ENCODE measurements at places on chromosomes 6 and 20. TPM values are rescaled to one million over a fixed set of nuclear protein-coding genes. Genes with fewer than 3 reads are reported as not detected.

GRCh38 chr6:135372758-135373157 lies 124.8 kb downstream of the AHI1 start:
- H3K4me3 ChIP-seq: no peak overlapping the region
- H3K27me3 ChIP-seq: no peaks in the 10 kb centered on the region
- no peak for DNase-seq
- H3K27ac ChIP-seq: no peak overlapping the region
- no peaks in the 10 kb centered on the region for H3K36me3 ChIP-seq
- H3K4me1 ChIP-seq: no peaks in the 10 kb centered on the region

- no peaks in the 10 kb centered on the region for H3K4me1 ChIP-seq
- no peaks in the 10 kb centered on the region for H3K27me3 ChIP-seq
- no peak overlapping the region for H3K4me3 ChIP-seq
- no peaks in the 10 kb centered on the region for H3K36me3 ChIP-seq
- no peak for DNase-seq
- H3K27ac ChIP-seq: no peak overlapping the region
Observed at GRCh38 chr6:46575530-46575929, 77.1 kb downstream of the CYP39A1 start.

DNA sequence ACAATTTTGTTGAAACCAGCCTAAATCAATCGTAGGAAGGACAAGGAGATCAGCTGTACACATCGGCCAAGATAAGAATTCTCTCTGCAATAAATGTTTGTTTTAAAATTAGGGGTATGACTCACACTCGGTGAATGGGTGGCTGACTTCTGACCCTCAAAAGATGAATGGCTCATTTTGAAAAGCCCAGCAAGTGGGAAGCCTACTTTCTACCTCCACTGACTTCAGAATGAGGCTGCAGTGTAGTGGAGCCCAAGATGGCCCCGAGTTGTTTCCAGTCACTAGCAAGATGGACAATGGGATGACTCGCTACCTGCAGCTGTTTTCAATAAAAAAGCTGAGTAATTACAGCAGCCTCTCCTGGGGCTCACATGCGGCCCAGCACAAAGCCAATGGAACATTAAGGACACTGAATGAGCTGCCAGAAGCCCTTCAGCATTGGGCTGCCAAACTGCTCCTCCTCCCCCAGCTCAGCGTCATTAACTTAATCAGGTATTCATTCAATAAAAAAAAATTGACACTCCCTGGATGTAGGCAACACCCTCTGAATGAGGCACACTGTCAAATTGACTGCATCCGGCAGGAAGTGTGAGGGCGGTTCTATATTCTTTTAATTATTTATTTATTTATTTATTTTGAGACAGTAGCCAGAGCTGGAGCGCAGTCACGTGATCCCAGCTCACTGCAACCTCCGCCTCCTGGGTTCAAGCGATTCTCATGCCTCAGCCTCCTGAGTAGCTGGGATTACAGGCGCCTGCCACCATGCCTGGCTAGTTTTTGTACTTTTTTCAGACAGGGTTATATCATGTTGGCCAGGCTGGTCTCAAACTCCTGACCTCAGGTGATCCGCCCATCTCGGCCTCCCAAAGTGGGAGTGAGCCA lies 107.3 kb downstream of the GMPR start:
- no peaks in the 10 kb centered on the region for H3K27me3 ChIP-seq
- no peak overlapping the region for H3K4me3 ChIP-seq
- no peaks in the 10 kb centered on the region for H3K36me3 ChIP-seq
- H3K27ac ChIP-seq: peak overlapping the region; percentile 29
- peaks cover 23% of the 10 kb centered on the region for H3K4me1 ChIP-seq

DNA sequence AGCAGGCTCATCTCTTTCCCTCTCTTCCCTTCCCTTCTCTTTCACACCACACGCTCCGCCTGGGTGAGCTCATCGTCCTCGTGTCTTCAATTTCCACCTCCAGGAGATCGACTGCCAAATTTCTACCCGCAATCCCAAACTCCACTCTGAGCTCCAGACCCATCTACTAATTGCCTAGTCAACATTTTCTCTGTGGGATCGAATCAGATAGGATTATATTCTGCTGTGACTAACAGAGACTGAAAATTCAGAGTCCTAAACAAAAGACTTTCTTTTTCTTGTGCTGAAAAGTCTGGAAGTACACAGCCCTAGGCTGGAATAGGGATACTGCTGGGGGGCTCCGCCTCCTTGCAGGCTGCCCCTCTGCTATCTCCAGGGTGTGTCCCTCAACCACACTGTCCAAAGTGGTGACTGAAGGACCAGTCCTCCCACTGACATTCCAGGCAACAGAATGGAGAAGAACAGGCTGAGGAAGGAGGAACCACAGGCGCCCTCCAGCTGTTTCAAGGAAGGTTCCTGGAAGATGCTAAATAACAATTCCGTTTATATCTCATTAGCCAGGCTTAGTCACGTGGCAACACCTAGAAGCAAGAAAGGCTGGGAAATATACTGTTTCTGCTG lies 5.0 kb upstream of the HSPA12B start:
- no peak for DNase-seq
- no peaks in the 10 kb centered on the region for H3K36me3 ChIP-seq
- no peak overlapping the region for H3K4me3 ChIP-seq
- H3K27ac ChIP-seq: peak overlapping the region; percentile 29
- peaks cover 8% of the 10 kb centered on the region for H3K27me3 ChIP-seq

- DNase-seq: no peak
- no peaks in the 10 kb centered on the region for H3K27me3 ChIP-seq
- no peak overlapping the region for H3K27ac ChIP-seq
- no peaks in the 10 kb centered on the region for H3K4me1 ChIP-seq
- H3K36me3 ChIP-seq: no peaks in the 10 kb centered on the region
Observed at GRCh38 chr20:59259946-59260345, 40.5 kb upstream of the EDN3 start.

GRCh38 chr6:111753573-111753972 lies 119.7 kb downstream of the FYN start:
- H3K36me3 ChIP-seq: no peaks in the 10 kb centered on the region
- no peak overlapping the region for H3K27ac ChIP-seq
- peaks cover 36% of the 10 kb centered on the region for H3K4me1 ChIP-seq
- H3K27me3 ChIP-seq: no peaks in the 10 kb centered on the region
- H3K4me3 ChIP-seq: no peak overlapping the region
- DNase-seq: no peak

- no peak overlapping the region for H3K4me3 ChIP-seq
- no peaks in the 10 kb centered on the region for H3K4me1 ChIP-seq
- peaks cover 11% of the 10 kb centered on the region for H3K27me3 ChIP-seq
- no peak overlapping the region for H3K27ac ChIP-seq
- H3K36me3 ChIP-seq: no peaks in the 10 kb centered on the region
- DNase-seq: no peak
Observed at GRCh38 chr20:38700141-38700540, 24.1 kb upstream of the SLC32A1 start.

DNA sequence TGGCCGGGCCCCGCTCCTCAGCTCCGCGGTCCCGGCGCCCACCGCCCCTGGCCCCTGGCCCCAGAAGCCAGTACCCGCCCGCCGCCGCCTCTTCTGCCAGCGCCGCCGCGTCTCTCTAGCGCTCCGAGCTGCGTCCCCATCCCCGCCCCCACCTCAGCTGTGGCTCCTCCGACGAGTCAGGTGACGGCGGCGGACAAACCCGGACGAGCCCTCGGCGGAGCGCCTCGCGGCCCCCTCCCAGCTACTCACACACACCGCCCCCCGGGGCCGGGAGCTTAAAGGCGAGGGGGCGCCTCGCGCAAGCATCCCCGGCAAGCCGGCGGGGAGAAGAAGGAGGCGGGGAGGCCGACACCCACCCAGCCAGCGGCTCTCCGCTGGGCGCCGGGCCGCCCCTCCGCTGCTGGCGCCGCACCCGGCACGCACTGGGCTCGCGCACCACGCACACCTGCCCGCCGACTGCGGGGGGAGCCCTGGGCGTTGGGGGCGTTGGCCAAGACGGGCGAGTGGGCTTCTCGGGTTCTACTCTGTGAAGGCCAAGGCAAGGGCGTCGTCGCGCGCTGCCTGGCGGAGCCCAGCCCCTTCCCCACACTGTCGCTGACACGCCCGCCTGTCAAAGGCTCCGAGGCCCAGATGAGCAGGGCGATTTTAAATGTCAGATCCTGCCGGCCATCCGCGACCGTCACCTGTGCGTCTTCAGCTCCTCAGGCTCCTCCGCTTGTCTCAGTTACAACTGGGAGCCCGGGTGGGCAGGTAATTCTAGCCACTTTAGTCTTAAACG lies at the start of gene SNAP91:
SNAP91 (minus strand) TSS at position 132 of the 778 bp plus-strand sequence. CDS start 1,174 bp downstream, outside the sequence.
- no peak for DNase-seq
- no peaks in the 10 kb centered on the region for H3K36me3 ChIP-seq
- no peaks in the 10 kb centered on the region for H3K4me1 ChIP-seq
- H3K27me3 ChIP-seq: peaks cover 40% of the 10 kb centered on the region
- no peak within 1 kb of the TSS for H3K27ac ChIP-seq
- H3K4me3 ChIP-seq: peak within 1 kb of the TSS; percentile 50

DNA sequence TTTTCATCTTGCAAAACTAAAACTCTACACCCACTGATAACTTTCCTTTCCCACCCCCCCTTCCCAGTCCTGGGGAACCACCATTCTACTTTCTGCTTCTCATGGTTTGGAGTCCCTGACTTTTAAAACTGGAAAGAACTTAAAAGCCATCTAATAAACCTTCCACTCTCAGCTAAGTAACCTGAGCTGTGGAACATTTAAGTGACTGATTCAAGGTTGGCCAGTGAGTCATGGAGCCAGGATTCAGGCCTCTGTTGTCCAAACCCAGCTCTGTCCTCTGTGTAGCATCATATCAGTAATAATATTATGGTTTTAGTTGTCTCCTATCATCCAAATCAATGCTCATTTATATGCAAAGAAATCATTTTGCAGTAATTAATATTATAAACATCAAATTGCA lies 176.0 kb upstream of the NT5E start:
- no peak for DNase-seq
- no peak overlapping the region for H3K27ac ChIP-seq
- no peaks in the 10 kb centered on the region for H3K36me3 ChIP-seq
- H3K4me3 ChIP-seq: no peak overlapping the region

GRCh38 chr6:33433001-33433543 lies 13.2 kb downstream of the SYNGAP1 start:
- H3K4me1 ChIP-seq: peaks cover 14% of the 10 kb centered on the region
- DNase-seq: no peak
- H3K27me3 ChIP-seq: no peaks in the 10 kb centered on the region

DNA sequence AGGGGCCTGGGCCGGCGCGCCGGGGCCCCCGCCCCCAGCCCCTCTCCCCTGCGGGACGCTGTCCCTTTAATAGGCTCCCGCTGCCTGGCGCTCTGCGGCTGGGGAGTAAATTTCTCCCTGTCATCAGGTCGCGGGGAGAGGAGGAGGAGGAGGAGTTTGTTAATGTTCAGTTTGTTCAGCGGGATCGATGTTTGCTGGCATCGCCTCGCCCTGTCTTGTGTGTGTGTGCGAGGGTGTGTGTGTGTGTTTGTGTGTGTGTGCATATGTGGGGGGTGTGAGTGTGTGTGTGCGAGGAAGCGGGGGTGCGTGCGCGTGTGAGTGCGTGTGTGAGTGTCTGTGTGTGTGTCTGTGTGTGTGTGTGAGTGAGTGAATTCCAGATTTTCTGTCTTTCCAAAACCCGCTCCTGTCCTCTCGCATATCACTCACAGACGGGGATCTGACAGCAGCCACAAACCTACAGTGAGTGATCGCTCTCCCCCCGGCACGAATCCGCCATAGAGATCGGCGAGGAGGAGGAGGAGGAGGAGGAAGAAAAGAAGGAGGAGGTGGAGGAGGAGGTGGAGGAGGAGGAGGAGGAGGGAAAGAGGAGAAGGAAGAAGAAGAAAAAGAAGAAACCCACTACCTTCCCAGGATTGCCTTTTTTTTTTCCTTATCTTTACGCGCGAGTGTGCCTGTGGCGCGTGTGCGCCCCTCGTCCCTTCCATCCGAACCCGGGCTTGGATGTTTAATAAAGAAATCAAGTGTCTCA lies at the start of gene TSHZ2:
TSHZ2 (plus strand) TSS at position 169 of the 748 bp plus-strand sequence. CDS start 936 bp downstream, outside the sequence.
- peak; percentile 40 for DNase-seq
- H3K36me3 ChIP-seq: no peaks in the 10 kb centered on the region
- H3K27ac ChIP-seq: peak within 1 kb of the TSS; percentile 59
- no peaks in the 10 kb centered on the region for H3K27me3 ChIP-seq
- H3K4me1 ChIP-seq: no peaks in the 10 kb centered on the region

GRCh38 chr6:2132416-2132815 lies 113.0 kb downstream of the GMDS start:
- no peaks in the 10 kb centered on the region for H3K36me3 ChIP-seq
- no peak for DNase-seq
- no peaks in the 10 kb centered on the region for H3K4me1 ChIP-seq
- no peak overlapping the region for H3K4me3 ChIP-seq
- H3K27me3 ChIP-seq: no peaks in the 10 kb centered on the region
- H3K27ac ChIP-seq: no peak overlapping the region

- no peak overlapping the region for H3K4me3 ChIP-seq
- H3K27ac ChIP-seq: no peak overlapping the region
- no peak for DNase-seq
- no peaks in the 10 kb centered on the region for H3K27me3 ChIP-seq
- no peaks in the 10 kb centered on the region for H3K4me1 ChIP-seq
Observed at GRCh38 chr6:8888468-8888867, 453.1 kb upstream of the SLC35B3 start.

GRCh38 chr20:63074631-63075030 lies 67.9 kb upstream of the BHLHE23 start:
- DNase-seq: no peak
- no peaks in the 10 kb centered on the region for H3K4me1 ChIP-seq
- H3K36me3 ChIP-seq: no peaks in the 10 kb centered on the region
- no peak overlapping the region for H3K27ac ChIP-seq
- H3K27me3 ChIP-seq: peaks cover 74% of the 10 kb centered on the region
- no peak overlapping the region for H3K4me3 ChIP-seq

The FOXS1 gene
- total RNA-seq: not detected

The NEURL2 gene
- 4.9 TPM for total RNA-seq

The CHRNA4 gene
- not detected for total RNA-seq

The JPH2 gene
- total RNA-seq: 86.6 TPM

The TXLNB gene
- total RNA-seq: 172 TPM

The PPIL6 gene
- 1.1 TPM for total RNA-seq

Data from gastrocnemius medialis (tissue), 4 donors.